T-helper 17 cell (primary cell): ENCODE measurements at places on chromosomes 6 and 20.

GRCh38 chr6:107556082-107556481 is 66.2 kb downstream of the SOBP start:
- no peak for DNase-seq

DNA sequence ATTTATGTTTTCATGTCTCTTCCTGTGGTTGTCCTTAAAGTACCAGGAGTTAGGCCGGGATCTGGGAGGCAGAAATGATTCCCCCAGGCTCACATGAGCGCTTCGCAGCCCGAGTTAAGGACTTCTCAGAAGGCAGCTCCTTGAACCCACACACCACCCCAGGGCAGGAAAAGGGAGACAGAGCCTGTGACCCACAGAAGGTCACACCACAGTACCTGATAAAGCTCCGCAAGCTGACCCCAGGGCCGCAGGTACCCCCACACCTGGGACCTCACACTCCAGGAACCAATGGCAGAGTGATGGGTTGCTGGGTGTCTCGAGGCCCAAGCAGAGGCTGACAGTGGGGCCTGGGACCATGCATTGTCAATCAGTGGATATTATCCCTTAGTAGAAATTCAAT is 207.6 kb downstream of the CDH4 start:
- no peak for DNase-seq

DNA sequence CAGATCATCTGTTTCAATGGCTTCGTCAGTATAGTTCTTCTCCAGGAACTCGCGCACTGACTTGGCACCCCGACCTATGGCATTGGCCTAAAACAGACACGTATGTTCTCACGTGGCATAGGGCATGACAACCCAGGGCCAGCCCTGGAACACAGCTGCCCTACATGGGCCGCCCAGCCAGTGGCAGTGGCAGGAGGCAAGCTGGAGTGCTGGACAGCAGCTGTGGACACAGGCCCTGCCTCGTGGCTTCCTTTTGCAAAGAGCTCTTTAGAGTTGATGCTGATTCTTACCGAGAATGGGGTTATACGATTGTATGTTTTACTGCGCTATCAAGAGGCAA is 5.0 kb downstream of the PSMA7 start:
- no peak for DNase-seq

GRCh38 chr6:79607000-79607399 is 24.1 kb upstream of the SH3BGRL2 start:
- no peak for DNase-seq

DNA sequence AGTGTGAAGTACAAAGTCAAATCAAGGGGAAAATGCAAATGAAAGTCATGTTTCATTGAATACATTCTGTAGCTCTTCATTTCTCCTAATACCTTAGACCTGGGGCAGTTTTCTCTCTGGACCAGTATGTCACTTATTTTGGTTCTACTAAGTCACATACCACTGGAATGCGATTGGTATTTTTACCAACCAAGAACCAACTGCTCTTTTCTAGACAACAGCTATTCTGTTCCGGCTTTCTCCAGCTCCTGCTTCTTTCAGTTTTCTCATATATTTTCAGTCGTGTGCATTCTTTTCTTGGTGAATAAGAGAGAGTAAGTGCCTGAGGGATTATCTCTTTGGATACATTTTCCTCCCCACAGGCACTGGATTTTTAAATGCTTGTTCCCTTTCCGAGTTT is 39.2 kb upstream of the SPACA1 start:
- DNase-seq: no peak
